Naive thymus-derived CD4-positive, alpha-beta T cell (primary cell): ENCODE measurements at places on chromosomes 7 and 10.
A peak's percentile ranks its signal among the peaks of the same experiment; 100 is the strongest.

- no peak for DNase-seq
Measured at GRCh38 chr10:110311357-110311949, 6.7 kb upstream of the SMNDC1 start.

- DNase-seq = no peak
Measured at GRCh38 chr10:102545997-102546396, 42.2 kb downstream of the SUFU start.

GRCh38 chr10:43623351-43623750 lies 17.1 kb downstream of the ZNF485 start:
- DNase-seq = peak; percentile 35

GRCh38 chr7:74455928-74456327 lies 2.2 kb downstream of the GTF2IRD1 start:
- DNase-seq = no peak

DNA sequence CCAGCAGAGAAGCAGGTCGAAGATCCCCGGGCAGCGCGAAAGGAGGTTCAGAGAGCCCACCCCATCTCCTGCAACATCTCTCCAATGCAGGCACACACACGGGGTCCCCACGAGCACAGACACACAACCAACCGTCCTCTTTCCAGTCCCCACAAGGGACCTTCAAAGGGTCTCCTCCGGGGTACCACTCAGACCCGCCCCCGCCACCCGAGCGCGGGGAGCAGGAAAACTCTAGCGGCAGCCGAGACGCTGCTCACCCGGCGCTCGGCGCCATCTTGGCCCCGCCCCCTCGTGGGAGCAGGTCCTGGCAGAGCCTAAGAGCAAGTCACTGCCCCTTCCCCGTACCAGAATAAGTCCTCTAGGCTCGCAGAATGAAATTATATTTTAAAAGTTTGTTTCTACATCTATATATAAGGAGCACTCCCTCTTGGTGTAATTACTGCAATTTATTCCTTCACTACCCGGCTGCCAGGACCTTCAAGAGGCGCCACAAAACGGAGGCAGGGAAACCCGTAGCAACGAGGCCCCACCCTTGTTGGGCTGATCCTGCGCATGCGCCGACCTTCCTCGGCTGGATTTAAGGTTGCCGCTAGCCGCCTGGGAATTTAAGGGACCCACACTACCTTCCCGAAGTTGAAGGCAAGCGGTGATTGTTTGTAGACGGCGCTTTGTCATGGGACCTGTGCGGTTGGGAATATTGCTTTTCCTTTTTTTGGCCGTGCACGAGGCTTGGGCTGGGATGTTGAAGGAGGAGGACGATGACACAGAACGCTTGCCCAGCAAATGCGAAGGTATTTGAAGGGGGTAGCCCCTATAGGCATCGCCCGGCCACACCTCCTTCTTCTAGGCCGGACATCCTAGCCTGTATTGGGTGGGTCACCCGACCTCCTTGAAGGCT lies at the start of the genes CNPY4 and TAF6:
Gene CNPY4 (plus strand): TSS at position 563 of the 898 bp plus-strand sequence. CDS start 111 bp downstream, at position 674.
Gene TAF6 (minus strand): TSS at position 287 of the 898 bp plus-strand sequence. CDS start 5,149 bp downstream, outside the sequence.
- DNase-seq = peak; percentile 95

DNA sequence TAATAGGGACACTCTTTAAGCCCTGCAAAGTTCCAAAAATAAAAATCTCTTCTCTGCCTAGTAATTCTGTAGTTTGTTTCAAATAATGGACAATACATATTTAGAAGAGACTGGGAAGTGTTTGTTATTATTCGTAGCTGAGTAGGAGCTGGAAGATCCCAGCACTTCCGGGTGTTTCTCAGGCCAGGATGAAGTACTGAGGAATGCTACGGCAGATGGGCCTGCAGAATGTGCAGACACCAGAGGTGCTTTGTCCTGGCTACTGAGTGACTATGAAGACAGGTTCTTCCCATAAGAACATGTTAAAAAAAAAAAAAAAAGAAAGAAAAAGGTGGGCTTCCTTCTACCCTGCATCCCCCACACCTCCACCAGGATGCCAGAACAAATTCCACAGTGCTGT lies 36.1 kb downstream of the ETV1 start:
- no peak for DNase-seq

DNA sequence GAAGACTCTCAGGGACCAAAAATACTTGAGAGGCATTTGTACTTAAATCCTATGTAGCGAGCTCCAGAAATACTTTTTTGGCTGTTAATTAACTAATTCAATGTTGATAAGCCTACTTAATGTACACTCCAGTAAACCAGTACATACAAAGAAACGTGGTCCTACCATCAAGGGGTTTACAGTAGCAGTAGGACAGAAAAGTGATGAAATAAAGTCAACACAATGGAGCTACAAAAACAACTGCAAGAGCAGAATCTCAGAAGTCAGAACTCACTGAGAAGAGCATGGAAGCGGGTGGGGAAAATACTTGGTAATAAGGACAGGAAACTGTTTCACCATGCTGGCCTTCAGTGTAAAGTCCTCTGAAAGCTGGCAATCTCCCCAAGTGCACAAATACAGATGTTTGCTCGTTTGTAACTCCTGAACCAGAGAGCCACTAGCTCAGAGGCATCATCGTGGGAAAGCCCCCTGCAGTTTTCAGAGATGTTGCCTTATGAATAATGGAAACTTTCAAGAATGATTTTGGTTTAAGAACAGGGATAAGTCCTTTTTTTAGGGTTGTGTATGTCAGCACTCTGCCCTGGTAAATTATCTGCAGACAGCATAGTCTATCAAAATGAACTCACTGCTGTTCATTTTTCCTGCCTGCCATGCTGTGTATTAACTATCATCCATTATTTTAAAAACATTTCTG lies 233.2 kb downstream of the SORCS1 start:
- no peak for DNase-seq

- no peak for DNase-seq
Measured at GRCh38 chr7:133300088-133300487, 47.2 kb downstream of the EXOC4 start.

- no peak for DNase-seq
Measured at GRCh38 chr7:70325509-70326101, 727.3 kb downstream of the AUTS2 start.

- DNase-seq = no peak
Measured at GRCh38 chr10:7457478-7458316, 46.9 kb upstream of the SFMBT2 start.

DNA sequence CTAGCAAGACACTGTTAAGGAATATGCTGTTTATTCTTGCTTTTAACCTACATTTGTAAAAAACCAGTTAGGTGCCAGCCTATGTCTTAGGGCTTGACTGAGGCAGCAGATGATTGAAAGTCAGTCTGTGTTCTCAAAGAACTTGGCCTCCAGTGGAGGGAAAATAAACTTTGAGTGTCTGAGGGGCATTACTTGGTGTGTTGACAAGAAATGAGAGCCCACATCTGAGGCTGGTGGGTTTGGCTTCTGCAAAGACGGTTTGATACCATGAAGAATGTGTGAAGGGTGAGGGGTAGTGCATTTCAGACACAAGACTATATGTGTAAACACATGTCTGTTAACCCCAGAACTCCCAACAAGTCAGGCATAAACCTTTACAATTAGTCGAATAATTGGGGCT lies 28.5 kb downstream of the CCSER2 start:
- peak; percentile 16 for DNase-seq

DNA sequence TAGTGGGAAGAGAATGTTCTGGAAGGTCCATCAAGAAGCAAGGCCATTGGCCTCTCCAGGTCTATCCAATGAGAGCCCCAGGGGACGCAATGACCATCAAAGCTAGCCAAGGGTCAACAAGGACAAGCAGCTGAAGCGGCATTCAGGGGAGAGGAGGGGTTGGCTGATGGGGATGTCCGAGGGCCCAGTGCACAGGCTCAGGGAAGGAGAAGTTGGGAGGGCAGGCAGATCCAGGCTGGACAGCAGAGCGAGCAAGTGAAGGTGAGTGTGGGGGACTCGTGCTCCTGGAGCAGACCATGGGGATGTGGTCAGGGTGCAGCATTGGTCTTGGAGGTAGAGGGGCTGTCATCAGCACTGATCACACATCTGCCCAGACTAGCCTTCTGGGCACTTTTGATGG lies 275.4 kb upstream of the TCERG1L start:
- DNase-seq = no peak

- DNase-seq = no peak
Measured at GRCh38 chr10:116697816-116698215, 44.5 kb downstream of the HSPA12A start.

GRCh38 chr7:53520841-53521240 lies 485.4 kb downstream of the POM121L12 start:
- DNase-seq = no peak

GRCh38 chr10:86758189-86759072 lies 2.0 kb downstream of the BMPR1A start:
- DNase-seq = no peak

- no peak for DNase-seq
Measured at GRCh38 chr7:121163699-121164098, 165.1 kb upstream of the WNT16 start.

DNA sequence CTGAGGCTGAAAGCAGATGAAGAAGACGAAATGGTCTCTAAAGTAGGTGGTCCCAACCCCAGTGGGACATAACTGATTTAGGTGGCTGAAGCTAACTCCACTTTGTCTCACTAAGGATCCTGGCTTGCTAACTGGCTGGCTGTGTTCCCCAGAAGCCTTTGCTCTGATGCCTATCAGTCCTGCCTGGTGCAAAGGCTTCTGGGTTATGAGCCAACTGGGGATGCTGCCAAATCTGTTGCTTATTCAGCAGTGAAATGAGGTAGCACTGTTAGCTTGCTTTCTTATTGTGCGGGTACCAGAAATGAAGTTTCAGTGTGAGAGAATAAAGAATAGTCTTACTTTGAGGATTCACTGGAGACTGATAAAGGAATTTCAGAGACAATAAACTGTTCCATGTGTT lies 18.1 kb downstream of the PRKG1 start:
- no peak for DNase-seq

- DNase-seq = no peak
Measured at GRCh38 chr7:8068892-8069686, 100.5 kb downstream of the GLCCI1 start.

DNA sequence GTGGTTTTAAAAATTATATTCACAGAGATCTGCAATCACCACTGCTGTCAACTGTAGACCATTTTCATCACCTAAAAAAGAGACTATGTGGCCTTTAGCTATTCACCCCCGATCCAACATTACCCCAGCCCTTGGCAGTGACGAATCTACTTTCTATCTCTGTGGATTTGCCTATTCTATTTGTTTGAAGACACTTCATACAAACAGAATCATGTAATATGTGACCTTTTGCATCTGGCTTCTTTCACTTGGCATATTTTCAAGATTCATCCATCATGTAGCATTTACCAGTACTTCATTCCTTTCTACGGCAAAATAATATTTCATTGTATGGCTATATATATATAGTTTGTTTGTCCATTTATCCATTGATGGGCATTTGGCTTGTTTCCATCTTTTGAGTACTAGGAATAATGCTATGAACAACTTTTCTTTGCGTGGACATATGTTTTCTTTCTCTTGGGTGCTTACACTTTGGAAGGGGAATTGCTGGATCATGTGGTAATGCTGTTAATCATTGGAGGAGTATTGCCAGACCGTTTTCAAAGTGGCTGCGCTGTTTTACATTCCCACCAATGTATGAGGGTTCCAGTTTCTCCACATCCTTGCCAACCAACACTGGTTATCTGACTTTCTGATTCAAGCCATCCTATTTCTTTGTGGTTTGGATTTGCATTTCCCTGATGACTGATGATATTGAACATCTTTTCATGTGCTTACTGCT lies 22.3 kb downstream of the ADAMTS14 start:
- DNase-seq = no peak

GRCh38 chr10:48526011-48526821 lies 78.7 kb downstream of the ARHGAP22 start:
- DNase-seq = no peak

GRCh38 chr7:132065193-132065988 lies 509.0 kb upstream of the PODXL start:
- no peak for DNase-seq

GRCh38 chr10:131673396-131673795 lies 227.4 kb upstream of the PPP2R2D start:
- no peak for DNase-seq

DNA sequence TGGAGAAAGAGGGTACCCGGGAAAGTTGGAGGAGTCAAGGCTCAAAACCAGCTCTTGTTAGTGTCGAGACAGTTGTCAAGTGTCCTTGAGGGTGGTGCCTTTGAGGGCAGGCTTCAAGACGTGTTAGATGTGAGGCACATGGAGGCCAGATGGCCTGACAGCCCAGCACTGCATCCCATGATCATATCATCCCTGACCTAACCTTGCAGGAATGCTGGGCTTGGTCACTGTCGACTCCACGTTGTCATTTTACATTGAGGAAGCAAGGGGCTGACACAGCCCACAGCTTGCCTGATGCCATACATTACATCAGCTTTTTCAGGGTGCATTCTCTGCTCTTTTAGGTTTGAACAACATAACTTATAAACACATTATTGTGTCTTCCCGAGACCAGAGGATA lies 114.1 kb downstream of the ABCA13 start:
- DNase-seq = no peak

- no peak for DNase-seq
Measured at GRCh38 chr10:71637305-71637704, 82.3 kb downstream of the C10orf105 start.

- no peak for DNase-seq
Measured at GRCh38 chr10:99368646-99369045, 39.5 kb downstream of the CNNM1 start.

DNA sequence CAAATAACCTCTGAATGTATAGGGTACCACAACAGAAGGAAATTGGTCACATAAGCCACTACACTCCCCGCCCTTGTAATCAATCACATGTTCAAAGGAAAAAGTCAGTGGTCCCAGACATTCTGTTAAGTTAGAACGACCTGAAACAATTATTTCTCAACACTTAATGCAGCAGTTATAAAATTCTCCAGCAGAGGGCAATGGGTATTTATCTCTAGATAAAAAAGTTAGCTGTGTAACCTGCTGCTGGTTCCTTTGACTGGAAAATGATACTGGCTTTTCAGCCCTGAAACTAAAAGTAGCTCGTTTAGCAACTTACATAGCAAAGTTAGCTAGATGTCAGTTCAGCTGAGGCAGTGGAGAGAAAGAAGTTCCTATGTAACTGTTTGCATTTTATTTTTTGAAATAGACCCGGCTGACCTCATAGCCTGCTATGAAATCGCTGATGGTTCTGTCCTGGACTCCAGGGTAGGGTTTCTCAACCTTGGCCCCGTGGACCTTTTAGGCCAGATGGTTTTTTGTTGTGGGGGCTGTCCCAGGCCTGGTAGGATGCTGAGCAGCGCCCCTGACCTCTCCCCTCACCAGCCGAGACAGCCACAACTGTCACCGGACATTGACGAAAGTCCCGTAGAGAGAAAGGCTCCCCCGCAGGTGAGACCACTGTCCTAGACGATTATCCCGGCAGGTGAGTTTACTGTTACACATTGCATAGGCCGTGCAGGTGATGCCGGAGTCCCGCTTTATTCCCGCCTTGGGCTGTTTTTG lies 40.2 kb upstream of the PROSER2 start:
- peak; percentile 49 for DNase-seq

- peak; percentile 80 for DNase-seq
Measured at GRCh38 chr10:102408728-102409603, 9.6 kb downstream of the PSD start.
